ENCODE measurements at places on chromosomes 12 and 14.

GRCh38 chr14:31895646-31896045 is 181.5 kb upstream of the ARHGAP5 start:
- DNase-seq = no peak

DNA sequence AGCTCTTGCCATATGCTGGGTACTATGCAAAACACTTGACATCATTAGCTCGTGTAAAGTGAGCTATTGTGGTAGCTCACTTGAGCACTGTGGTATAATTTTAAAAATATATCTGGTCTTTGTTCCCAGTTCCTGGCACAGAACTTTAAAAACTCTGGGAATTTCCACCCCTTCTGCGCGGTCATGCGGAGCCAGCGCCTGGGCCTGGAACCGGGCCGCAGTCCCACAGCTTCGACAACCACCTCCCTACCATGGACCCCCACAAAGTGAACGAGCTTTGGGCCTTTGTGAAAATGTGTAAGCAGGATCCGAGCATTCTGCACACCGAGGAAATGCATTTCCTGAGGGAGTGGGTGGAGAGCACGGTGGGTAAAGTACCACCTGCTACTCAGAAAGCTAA is 123.1 kb downstream of the NUAK1 start:
- no peak for DNase-seq

DNA sequence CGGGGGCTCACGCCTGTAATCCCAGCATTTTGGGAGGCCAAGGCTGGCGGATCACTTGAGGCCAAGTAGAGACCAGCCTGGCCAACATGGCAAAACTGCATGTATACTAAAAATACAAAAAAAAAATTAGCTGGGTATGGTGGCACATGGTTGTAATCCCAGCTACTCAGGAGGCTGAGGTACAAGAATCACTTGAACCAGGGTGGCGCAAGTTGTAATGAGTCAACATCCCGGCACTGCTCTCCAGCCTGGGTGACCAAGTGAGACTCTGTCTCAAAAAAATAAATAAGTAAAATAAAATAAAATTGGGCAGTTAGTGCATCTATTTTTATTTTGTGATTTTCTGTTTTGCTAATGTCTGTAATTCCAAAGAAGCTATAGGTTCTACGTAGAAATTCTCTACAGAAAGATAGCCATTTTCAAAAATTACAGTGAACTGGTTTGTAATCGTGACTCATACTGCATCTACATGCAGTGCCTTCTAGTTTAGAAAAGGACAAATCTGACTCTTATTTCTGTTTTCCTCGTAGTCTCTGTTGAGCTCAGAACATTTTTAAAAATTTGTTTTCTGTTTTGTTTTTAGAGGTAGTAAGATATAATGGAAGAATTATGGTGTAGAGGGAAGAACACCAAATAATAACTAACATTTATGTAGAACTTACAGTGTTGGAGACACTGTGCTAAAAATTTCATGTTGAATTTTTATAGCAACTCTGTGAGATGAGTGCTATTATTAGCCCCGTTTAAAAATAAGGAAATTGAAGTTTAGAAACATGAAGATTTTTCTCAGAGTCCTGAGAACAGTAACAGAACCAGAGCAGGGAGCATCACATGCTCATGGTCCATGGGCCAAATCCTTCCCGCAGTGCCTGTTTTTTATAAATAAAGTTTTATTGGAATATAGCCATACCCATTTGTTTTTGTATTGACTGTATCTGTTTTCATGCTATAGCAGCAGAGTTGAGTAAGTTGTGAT is 201.2 kb downstream of the SYNE2 start:
- DNase-seq = no peak

DNA sequence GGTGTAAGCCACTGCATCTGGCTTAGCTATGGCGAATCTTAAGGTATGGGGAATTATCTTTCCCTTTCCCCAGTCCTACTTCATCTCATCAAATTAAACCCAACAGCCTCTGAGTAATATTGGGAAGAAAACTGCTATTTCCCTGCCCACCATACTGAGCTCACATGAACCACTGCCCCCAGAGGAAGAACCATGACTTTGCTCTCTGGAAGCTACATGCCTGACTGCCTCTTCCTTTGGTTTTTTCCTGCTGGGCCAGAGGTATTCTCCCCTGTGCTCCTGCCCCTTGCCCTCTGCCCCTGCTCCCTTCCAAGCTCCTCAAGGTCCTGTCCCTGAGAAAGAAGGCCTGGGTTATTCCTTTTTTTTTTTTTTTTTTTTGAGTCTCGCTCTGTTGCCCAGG is 15.2 kb downstream of the RILPL2 start:
- DNase-seq = no peak

DNA sequence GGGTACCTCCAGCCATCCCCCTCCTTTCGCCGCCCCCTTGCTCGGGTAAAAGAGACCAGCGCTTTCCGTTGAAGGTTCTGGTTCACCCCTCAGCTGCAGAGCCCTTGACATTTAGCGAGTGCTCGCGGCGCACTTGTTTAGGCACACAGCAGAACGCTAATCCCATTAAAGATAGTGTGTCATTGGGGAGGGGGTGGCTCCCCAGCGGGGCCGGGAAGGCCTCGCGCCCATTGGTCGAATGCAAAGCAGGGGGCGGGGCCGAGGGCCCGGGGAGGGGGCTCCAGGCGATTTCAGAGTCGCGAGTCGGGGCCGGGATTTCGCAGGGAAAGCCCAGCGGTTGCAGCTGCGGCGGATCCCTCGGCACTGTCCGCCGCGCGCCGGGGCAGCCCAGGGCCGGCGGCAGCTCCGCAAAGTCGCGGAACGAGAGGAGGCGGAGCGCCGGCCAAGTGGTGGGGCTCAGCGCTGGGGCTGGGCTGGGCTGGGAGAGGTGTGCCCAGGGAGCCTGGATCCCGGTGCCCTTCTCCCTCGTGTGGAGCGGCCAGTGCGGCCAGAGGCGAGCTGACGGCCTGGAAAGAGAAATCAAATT is 122.9 kb downstream of the TSPAN9 start:
- no peak for DNase-seq

DNA sequence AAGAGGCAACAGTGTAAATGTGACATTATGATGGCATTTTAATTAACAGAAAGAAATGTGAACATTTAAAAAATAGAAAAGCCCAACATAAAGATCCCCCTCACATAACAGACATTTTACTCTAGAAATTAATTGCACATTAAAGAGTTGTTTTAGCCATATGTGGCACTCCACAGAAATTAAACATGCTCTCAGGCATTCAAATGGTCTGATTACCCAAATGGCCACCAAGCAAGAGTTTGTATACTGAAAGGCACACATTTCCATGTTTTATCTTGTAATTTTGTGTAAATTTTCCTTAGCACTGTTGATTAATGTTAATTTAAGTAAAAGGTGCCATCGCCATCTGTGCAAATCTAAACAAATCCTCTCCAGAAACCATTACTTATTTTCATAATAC is 43.5 kb downstream of the GTF2A1 start:
- DNase-seq = no peak

DNA sequence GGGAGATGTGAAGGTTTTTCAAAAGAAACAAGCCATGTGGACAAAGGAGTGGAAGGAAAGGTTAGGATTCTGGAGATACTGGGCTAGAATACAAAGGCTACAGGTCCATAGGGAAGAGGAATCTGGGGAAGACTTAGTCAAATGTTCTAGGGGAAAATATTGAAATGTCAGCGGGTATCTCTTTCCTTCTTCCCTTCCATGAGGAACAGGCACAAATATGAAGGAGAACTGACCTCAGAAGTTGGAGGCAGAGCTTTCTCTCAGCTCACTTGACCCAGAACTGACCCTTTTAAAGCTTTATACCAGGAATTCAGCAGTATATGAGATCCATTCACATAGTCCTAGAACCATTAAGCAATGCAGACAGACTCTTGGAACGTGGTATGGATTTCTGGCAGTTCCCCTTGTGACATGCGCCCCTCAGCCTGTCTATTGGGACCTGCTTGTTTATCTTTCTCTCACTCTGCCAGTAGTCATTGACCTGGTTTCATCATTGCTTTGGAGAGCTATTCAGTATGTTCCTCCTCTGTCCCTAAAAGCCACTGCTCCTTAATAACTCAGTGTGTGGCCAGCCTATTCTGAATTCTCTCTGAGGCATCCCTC is 43.0 kb upstream of the GSG1 start:
- no peak for DNase-seq

- DNase-seq = no peak
Measured at GRCh38 chr14:57785058-57785457, 80.8 kb downstream of the SLC35F4 start.

GRCh38 chr14:103696466-103697071 is 18.7 kb downstream of the XRCC3 start:
- DNase-seq = no peak

- DNase-seq = peak; percentile 38
Measured at GRCh38 chr14:101466456-101467180, 94.7 kb upstream of the DIO3 start.

DNA sequence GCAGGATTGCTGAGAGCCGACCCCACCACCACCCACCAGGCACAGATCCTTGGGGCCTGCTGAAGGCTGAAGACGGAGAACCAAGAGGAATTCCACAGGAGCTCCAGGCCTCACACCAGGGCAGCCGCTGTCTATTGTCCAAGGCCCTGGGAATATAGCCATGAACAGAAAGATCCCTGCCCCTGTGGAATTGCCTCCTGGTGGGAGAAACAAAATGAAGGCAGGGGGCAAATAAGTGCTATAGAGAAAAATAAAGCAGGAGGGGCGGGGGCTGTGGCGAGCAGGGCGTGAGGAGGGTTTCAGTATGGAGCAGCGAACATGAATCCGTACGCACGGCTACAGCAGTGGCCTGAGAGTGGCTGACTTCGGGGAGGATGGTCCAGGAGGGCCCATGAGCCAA is 96.1 kb downstream of the EML1 start:
- no peak for DNase-seq

GRCh38 chr14:70008284-70009262 is 129.4 kb downstream of the SMOC1 start:
- DNase-seq = no peak

DNA sequence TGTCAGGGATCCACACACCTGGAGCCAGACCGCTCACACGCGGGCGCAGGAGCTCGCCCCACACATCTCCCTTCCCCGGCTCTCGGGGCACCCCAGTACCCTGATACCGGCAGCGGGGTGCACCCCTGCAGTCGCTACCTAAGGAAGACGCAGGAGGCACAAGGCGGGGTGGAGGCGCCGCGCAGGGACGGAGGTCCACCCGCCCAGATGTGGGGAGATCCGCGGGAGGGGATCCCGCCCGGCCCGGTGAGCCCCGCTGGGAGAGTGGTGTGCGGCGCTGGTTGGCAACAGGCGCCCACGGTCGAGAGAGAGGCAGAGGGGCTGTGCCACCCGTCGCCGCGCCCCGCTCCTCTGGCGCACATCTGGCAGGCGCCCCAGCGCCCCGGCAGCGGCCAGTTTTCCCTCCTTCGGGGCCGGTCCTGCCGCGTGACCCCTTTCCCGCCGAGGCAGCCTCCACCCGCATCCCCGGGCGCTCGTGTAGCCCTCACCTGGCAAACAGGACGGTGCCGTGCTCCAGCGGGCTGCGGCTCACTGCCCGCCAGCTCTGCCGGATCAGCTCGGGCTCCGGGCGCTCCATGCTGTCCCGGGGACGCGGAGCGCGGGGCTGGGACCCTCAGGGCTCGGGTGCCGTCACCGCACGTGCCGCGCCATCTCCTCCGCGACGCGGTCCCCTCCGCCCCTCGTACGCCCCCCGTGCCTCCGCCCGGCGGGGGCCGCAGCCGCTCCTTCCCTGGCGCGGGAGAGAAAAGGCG is 469 bp downstream of the NGB start:
- DNase-seq = no peak

GRCh38 chr12:102478405-102479098 is 1.8 kb downstream of the IGF1 start:
- peak; percentile 64 for DNase-seq

DNA sequence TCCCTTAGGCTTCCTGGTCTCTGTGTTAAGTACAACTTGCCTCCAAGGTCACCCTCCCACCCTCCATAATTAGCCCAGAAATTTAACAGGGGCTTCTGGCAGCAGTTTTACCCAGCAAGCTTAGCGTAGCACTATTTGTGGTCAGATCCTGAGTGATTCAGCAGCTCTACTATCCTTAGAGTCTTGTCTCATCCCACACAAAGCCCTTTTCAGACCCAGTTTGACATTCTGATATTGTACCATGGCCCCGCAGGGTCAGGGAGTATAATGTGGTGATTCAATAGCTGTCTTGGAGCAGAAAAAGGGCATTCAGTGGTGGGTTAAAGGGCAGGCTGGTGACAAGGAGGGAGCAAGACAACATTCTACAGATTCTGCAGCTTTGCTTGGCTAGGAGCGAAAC is 153.8 kb upstream of the DDHD1 start:
- no peak for DNase-seq

GRCh38 chr12:127830065-127830460 is 436.9 kb upstream of the TMEM132C start:
- no peak for DNase-seq

DNA sequence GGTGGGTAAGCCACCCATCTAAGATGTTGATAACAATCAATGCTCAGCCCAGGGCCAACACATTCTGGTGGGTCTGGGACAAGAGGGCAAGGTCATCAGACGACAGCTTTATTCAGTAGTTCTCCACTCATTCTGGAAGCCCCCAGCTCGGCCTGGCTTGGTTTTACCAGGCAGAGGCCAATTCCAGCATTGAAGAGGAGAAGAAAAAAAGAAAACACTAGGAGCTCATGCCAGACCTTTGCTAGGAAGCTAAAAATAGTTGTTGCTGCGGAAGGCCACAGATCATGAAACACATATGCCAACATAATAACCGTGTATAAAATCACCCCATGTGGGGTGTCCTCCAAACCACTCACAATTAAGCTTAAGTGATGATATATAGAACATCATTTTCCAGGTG is 44.4 kb downstream of the CCDC60 start:
- no peak for DNase-seq

DNA sequence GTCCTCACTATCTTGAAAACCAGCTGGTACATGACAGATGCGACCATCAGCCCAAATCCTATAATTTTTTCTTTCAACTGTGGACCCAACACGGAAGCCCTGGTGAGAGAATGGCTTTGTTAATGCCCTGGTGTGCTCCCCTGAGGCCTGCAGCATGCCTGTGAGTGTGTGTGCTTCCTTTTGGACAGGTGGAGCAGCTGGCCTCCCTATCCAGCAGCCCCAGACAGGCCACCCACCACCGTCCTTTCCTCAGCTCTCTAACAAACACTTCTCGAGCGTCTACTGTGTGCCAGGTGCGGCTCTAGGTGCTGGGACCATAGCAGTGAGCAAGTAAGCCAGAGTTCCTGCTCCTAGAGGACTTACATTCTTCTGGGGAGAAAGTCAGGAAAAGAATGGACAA is 78.9 kb upstream of the GZMB start:
- no peak for DNase-seq

- DNase-seq = peak; percentile 74
Measured at GRCh38 chr14:106879241-106879640, 1352.9 kb downstream of the TMEM121 start.

- DNase-seq = peak; percentile 71
Measured at GRCh38 chr12:4119157-4119761, 154.3 kb upstream of the CCND2 start.

GRCh38 chr12:131046813-131047788 is 93.4 kb downstream of the ADGRD1 start:
- DNase-seq = no peak

- DNase-seq = no peak
Measured at GRCh38 chr12:107493135-107493494, 192.5 kb upstream of the PWP1 start.

- no peak for DNase-seq
Measured at GRCh38 chr12:112798048-112798760, 6.7 kb downstream of the RPH3A start.
